ENCODE measurements at places on chromosomes 1 and 21.

GRCh38 chr1:7111853-7112252 is 326.6 kb downstream of the CAMTA1 start:
- no peak for DNase-seq

DNA sequence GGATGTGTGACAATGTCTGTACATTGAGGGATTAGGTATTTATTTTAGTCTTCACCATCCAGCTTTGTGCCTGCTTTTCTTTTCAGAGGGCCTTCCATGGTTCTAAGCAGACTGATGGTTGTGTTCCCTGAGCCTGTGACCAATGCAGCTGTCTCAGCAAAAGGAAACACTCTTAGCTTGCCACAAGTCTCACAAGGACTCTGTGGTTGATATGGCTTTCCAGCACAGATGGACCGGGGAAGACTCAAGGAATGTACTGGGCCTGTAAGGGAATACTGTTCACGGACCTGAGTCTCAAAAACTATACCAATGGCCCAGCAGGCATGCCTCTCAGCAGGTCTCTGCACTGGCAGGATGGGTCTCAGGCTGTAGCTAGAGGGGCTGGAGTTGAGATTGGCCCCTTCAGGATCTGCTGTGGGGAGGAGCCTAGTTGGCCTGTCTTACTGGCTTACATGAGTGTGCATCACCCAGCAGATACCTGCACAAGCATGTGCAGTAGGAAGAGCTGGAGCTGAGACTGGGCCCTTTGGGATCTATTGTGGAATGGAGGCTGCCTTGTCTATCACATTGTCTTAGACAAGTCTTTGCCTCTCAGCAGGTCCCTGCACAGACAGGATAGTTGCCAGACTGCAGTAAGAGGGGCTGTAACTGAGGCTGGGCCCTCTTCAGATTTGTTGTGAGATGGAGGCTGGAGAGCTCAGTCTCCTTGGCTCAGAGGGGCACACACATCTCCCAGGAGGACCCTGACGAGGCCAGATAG is 52.0 kb upstream of the PDC start:
- DNase-seq, result no peak

DNA sequence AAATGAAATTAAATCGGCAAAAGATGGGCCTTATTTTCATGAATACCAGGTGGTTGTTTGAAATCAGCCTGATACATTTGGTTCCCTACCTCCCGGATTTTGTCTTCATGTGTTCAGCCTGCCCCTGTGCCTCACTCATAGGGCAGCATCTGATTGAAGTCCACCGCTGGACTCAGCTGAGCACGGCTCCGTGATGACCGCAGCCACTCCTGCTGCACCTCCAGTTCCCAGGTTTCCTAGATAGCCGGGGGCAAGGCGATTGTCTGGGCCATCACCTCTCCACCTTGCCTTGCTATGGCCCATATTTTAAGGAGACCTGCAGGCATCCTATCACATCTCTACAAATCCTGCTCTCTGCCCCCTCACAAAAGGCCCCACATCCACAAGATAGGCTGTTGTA is 563.8 kb downstream of the NUF2 start:
- DNase-seq, result no peak

DNA sequence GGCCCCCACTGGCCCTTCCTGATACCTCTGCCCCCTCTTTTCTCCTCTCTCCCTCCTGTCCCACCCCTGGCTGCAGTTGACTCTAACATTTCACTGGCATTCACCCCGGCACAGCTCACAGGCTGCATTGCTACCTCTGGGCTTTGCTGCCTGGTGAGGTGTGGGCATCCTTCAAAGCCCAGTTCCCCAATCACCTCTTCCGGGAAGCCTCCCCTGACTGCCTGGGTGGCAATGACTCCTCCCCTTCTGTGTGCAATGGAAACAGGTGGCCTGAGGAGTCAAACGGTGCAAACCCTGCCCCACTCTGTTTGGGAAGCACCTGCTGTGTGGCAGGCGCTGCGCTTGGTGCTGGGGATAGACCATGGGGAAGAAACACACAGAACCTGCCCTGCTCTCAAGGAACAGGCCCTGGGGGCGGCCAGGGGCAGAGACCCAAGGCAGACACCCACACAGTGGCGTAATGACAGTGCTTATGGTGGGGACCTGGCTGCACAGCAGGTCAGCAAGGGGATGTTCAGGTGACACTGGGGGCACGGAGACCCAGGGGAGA is 39.3 kb upstream of the POFUT2 start:
- DNase-seq, result no peak

DNA sequence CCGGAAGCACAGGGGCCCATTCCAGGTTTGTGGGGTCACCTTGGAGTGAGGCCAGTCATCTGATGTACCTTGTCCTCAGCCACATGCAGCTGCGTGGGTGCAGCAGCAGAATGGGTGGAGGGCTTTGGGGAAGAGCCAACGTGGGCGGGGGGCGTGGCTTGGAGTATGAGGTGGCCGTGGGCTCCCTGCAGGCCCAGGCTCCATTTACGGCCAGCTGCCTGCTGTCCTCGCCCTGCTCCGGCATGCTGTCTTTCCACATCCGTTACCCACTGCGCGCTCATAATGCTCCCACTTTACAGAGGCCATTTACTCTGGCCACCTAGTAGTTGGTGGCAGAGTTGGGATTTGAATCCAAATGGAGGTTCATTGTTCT is 27.8 kb upstream of the TINAGL1 start:
- DNase-seq, result no peak
